ENCODE measurements at places on chromosomes 5 and 9.

GRCh38 chr5:86749841-86750240 is 132.1 kb downstream of the COX7C start:
- DNase-seq, result no peak

DNA sequence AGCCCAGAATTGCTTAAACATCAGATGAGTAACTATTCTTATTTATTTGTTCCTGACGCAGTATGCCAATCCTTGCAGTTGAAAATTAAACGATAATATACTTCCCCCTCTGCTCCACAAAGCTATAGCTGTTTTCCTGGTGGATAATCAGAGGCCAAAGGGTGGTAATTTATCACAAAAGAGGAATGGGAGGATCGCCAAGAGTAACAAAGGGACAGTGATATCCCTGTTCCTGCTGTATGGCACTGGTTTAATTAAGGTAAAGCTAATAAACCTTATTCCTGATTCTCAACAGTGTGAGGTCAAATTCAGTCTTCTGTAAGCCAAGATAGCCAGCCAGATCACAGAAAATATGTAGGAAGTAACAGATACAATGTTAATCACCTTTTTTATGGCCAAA is 33.4 kb upstream of the PTGER4 start:
- no peak for DNase-seq

- no peak for DNase-seq
These were observed at the start of gene ADGRD2 for GRCh38 chr9:124450241-124450924. Gene ADGRD2 (plus strand): TSS chr9:124450451. CDS start chr9:124451667, 1,216 bp downstream.

DNA sequence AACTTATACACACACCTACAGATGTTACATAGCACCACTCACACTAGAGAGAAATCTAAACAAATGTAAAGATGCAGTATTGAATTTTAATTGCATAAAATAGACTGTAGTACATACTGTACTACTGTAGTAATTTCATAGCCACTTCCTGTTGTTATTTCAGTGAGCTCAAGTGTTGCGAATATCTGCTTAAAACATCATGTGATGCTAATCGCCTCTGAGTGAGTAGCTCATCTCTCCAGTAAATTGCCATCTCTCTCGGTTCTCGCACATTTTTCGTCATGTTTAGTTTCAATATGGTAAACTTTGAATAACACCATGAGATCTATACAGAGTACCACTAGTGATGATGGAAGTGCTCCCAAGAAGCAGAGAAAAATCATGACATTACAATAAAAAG is 22.0 kb upstream of the ARHGEF28 start:
- peak; percentile 5 for DNase-seq

DNA sequence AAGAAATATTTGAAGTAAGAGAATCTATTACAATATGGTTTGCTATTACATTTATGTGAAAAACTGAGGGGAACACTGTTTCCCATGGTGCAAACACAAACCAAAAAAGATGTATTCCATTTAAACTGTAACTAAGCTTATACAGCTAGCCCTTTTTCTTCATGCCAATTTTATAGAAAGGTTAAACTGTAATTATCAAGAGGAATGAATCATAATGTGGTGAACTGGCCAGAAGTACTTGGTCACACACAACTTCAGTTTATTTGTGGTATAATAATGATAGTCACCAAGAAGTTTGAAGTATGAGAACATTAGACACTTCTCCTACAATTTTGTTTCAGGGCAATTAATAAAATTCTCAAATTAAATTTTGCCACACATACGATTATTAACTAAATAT is 177.9 kb downstream of the XRCC4 start:
- peak; percentile 63 for DNase-seq

DNA sequence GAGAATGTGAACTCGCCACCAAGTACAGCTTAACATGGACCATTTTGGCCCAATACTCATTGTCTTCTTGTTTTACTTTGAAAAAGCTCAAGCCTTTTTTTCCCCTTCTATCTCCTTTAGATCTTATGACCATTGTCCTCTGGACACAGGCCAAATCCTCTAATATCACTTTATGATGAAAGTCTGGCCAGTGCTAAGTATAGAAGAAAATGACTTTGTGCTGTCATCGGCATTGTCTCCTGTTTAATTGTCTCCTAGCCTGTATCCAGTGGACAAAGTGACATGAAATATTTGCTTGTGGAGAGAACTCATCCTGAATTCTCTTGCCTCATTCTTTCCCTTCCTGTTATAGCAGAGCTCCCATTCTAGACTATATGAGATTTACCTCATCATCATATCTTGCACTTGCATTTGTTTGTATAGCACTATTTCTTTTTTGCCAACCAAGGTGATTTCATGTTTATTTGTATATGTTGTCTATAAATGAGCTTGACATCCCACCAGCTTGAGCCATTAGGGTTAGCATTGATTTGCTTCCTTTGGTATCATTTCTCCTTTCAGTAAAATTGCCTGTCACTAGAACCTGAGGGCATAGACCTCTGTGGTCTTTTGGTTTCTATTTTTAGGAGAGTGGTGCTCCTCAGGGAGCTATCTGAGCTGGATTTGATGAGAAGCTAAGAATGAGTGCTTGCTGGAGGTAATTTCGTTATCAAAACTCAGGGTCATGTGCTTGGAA is 18.8 kb upstream of the TNFAIP8 start:
- no peak for DNase-seq

DNA sequence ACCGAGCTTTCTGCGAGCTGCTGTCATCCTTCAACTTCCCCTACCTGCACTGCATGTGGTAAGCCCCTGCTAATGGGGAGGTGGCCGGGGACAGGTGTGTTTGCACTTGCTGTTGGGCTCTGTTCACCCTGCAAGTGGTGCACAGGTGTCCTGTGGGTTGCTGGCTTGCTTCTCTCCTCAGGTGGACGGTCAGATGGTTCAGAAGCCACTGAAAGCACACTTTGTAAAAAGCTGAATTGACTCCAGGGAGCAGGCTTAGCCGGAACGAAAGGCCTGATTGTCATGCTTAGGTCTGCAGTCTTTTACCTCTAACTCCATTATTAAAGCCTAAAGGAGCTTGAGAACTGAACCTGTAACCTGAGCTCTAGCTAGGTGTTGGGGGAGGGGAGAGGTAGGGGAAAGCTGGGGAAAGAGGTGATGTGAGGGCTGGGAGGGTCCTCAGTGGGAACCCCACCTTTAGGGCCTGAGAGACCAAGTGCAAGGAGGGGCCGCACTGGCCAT is 37.6 kb downstream of the ACER2 start:
- DNase-seq, result no peak

DNA sequence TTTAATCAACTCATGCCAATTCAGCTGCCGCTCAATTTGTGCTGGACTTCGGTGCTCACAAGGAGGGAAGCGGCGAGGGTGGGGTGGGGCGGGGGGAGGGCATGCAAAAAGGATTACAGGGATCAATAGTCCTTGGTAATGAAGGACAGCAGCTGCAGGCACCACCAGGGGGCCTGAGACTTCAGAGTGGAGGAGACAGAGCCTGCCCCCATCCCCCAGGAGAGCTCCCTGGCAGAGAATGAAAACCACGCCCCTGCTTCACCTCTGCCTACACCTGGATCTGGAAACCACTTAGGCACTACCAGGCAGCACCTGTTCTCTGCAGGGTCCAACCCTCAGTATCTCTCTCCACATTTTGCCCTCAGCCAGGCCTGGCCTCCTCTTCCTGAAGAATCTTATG is 155.6 kb downstream of the TRIM32 start:
- DNase-seq, result no peak

GRCh38 chr5:61620699-61621182 is 288.7 kb downstream of the ZSWIM6 start:
- DNase-seq, result no peak

GRCh38 chr5:93070938-93071337 is 510.1 kb downstream of the NR2F1-AS1 start:
- no peak for DNase-seq

DNA sequence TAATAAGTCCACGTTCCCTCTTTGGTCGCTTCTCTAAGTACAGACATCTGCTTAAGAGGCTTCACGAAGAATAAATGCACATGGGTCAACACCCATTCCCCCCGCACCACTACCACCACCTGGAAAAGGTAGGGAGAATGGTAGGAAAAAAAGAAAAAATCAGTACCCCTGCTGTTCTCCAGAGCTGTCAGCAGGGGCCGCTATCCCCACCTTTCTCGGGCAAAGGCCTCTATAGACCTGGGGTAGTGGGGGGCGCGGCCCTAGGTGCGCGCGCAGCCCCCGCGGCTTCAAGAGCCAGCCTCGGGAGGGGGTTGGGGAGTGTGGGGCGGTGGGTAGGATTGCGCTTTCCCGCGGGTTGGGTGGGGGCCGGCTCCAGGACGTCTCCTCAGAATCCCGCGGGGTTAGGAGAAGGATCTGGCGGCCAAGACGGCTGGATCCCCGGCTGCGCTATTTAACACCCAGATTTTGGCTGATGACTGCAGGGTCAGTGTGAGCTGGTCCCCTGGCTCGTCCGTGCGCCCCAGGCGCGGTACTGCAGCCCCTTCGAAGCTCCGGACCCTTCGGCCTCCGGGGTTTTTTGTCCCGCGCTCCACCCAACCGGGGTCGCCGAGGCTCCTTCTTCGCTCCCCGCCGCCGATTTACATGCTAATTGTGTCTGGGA is 1.6 kb upstream of the SEMA6A start:
- DNase-seq, result peak; percentile 32

GRCh38 chr5:22986281-22986680 is 133.1 kb upstream of the CDH12 start:
- no peak for DNase-seq

- no peak for DNase-seq
These were observed 365.9 kb upstream of the C9orf72 start for GRCh38 chr9:27939186-27939585.

DNA sequence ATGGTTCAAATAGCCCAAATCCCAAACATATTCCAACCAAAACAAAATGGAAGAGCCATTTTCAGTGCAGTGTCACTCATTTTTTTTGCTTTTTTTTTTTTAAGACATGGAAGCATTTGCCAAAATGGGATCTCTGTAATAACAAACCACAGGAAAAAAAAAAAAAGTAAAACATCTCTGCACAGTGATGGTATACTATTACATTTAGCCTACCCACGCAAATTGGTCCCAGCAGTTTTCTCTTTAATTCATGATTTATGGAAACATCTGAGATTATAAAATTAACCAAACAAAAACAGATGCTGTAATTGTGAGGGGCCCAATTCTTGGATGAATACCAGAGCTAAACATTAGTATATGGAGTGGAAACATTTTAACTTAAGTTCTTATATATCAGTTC is 566.6 kb downstream of the ZNF608 start:
- DNase-seq, result peak; percentile 63

- DNase-seq, result no peak
These were observed 78.5 kb downstream of the HMHB1 start for GRCh38 chr5:143890487-143890886.

- no peak for DNase-seq
These were observed 217.7 kb upstream of the TBCA start for GRCh38 chr5:77993855-77994318.

DNA sequence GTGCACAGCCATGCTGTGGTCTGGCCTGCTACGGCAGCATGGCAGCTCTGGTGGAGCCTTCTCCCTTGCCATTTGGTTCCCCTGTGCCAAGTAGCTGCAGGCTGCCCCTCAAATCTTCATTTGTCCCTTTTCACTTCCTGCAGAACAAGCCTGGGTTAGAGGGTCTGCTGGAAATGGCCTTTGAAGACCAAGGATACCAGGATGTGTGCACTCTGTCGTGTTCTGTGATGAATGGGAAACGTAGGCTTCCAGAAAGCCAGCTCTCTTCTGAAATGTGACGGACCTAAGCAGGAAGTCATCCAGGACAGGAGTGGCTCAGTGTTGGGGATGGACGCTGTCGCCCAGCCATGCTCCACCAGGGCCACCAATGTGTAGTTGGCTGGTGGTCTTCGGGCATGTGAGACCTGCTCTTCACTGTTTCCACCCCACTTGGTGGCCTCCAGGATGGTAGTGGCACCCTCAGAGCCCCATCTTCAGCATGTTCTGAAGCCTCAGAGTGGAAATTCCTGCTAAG is 3.4 kb upstream of the POMT1 start:
- no peak for DNase-seq

DNA sequence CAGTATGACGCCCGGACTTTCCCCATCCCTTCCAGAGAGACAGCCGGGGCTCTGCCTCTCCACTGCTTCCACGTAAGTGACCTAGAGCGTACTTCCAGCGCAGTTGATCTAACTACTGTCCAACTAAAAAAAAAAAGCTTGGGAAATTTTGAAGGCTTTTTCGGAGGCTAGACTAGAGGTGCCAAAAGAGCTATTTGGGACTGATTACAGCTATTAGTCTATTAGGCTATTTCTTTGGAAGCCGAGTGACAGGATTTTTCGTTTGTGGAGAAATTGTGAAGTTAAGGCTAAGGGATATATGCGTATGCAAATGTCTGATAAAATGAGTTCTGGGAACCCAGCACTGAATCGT is 1.5 kb downstream of the CCNO start:
- no peak for DNase-seq

GRCh38 chr5:1503241-1504068 is 20.3 kb downstream of the LPCAT1 start:
- peak; percentile 23 for DNase-seq

DNA sequence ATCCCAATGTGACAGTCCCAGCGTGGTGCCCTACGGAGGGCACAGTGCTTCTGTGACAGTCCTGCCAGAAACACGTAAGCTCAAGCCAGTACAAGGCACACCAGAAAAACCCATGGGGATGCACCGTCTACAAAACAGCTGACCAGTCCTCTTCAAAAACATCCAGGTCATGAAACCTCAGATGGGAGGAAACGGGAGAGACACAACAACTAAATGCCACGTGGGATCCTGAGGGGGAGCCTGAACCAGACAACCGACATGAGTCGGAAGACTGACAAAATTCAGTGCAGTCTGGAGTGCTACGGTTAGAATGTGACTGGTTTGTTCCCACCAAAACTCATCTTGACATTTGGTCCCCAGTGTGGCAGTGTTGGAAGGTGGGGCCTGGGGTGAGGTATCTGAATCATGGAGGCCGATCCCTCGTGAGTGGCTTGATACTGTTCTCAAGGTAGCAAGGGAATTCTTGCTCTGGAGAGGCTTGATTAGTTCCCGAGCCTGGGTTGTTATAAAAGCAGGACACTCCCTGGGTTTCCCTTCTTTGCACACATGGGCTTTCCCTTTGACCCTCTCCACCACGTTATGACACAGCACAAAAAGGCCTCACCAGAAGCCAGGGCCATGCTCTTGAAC is 55.4 kb downstream of the ADAMTS2 start:
- DNase-seq, result no peak
